ENCODE measurements at places on chromosomes 16 and 17. TPM values are rescaled to one million over a fixed set of nuclear protein-coding genes. Genes with fewer than 3 reads are reported as not detected.
A peak's percentile ranks its signal among the peaks of the same experiment; 100 is the strongest.

Gene OR1A1
- total RNA-seq = not detected

DNA sequence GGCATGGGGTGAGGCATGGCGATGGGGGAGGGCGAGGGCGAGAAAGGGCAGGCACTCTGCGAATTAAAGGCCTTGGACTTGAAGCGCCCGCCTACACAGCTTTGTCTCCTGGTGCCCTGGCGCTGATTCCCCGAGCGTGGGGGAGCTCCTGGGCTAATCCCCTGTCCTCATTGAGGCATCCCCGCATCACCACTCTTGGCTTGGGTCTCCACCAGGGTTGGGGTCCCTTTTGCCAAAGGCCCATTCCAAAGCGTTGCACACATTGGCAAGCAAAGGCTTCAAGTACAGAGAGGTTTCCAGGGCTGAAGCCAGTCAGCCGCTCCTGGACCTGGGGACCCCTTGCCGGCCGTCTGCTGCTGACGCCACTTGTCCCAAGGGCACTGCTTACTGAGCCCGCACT, 8.0 kb downstream of the ZNF205 start:
- no peaks in the 10 kb centered on the region for H3K27me3 ChIP-seq
- no peak overlapping the region for H3K27ac ChIP-seq
- peaks cover 11% of the 10 kb centered on the region for H3K4me1 ChIP-seq

GRCh38 chr17:17494870-17495535, 1.2 kb downstream of the RASD1 start:
- no peaks in the 10 kb centered on the region for H3K27me3 ChIP-seq
- DNase-seq = no peak
- H3K4me3 ChIP-seq = peak overlapping the region; percentile 60
- H3K27ac ChIP-seq = no peak overlapping the region
- no peaks in the 10 kb centered on the region for H3K36me3 ChIP-seq
- H3K4me1 ChIP-seq = peaks cover 10% of the 10 kb centered on the region

DNA sequence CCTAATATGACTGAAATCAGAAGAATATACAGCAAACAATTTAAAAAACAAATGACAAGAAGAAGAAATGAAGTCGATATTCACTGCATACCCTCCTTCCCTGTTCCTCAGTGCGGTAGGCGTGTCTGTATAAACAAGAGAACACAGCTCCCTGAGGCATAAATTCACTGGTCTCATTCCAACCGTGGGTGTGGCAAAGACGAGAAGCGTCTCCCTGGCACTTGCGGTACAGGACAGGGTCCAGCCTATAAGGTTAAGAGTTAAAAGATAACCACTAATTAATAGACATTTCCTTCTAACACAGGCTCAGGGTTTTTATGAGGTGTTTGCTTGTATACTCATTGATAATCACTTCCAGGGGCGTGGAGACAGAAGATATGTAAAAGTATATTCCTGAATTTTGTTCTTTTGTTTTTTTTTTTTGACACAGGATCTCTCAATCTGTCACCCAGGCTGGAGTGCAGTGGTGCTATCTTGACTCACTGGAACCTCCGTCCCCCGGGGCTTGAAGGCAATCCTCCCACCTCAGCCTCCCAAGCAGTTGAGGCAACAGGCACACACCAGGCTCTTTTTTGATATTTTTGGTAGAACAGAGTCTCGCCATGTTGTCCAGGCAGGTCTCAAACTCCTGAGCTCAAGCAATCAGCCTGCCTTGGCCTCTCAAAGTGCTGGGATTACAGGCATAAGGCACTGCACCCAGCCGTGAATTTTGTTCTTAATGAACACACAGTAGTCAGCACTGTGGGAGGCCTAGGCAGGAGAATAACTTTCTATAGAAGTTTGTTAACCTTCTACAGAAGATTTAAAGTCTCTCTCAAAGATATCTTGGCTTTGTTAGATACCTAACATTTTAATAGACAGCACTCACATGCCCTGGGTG, 59.1 kb upstream of the CLEC18B start:
- H3K4me3 ChIP-seq = no peak overlapping the region
- H3K27me3 ChIP-seq = no peaks in the 10 kb centered on the region
- DNase-seq = no peak
- peaks cover 54% of the 10 kb centered on the region for H3K36me3 ChIP-seq

Data from CD8-positive, alpha-beta memory T cell (primary cell).